ENCODE measurements at places on chromosomes 11 and 22.

DNA sequence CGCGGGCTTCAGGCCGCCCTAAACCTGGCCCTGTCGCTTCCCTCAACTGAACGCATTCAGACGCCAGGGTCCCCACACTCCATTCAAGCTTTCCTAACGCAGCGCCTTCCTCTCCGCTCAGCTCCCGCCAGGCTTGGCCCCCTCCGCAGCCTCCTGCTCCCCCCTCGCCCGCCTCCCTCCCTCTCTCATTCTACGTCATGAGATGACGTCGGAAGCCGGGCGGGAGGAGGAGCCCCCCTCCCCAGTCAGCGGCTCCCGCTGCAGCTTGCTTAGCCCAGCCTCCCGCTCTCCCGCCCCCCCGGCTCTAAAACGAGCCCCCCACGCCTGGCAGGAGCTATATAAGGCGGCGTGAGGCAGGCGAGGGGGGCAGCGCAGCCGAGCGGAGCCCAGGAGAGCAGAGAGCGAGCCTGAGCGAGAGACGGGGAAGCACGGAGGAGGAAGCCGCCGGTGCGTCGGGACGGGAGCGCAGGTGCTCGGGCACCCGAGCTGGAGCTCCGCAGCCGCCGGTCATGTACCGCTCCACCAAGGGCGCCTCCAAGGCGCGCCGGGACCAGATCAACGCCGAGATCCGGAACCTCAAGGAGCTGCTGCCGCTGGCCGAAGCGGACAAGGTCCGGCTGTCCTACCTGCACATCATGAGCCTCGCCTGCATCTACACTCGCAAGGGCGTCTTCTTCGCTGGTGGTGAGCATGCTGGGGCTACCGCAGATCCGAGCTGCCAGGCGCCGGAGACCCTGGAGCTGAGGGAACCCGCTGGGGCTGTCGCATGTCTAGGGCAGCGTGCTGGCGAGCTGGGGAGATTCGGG lies at the start of gene NPAS4:
Gene NPAS4 (plus strand): TSS at position 365 of the 806 bp plus-strand sequence. CDS start 145 bp downstream, at position 510.
- no peak for DNase-seq

- no peak for DNase-seq
Measured at GRCh38 chr11:34595960-34596644, 24.8 kb upstream of the EHF start.

GRCh38 chr11:72229336-72229924 lies 4.9 kb downstream of the INPPL1 start:
- no peak for DNase-seq

- no peak for DNase-seq
Measured at GRCh38 chr11:128575174-128575960, 12.0 kb downstream of the ETS1 start.

DNA sequence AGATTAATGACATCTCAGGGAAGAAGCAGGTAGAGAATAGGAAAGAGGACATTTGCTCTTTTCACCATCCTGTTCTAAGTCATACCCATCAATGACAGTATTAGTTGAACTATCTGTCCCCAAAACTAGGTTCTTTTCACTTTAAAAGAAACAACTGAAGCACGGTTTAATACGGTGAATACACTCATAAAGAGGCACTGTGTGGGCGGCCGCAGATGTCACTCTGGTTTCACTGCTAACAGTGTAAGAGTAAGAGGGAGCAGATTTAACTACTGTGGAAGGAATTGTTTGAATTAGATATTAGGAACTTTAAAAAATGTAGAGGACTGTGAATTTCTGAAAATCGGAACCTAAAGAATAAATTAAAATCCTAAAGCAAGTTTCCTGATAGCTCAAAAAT lies 49.5 kb downstream of the VSIG10L2 start:
- no peak for DNase-seq

DNA sequence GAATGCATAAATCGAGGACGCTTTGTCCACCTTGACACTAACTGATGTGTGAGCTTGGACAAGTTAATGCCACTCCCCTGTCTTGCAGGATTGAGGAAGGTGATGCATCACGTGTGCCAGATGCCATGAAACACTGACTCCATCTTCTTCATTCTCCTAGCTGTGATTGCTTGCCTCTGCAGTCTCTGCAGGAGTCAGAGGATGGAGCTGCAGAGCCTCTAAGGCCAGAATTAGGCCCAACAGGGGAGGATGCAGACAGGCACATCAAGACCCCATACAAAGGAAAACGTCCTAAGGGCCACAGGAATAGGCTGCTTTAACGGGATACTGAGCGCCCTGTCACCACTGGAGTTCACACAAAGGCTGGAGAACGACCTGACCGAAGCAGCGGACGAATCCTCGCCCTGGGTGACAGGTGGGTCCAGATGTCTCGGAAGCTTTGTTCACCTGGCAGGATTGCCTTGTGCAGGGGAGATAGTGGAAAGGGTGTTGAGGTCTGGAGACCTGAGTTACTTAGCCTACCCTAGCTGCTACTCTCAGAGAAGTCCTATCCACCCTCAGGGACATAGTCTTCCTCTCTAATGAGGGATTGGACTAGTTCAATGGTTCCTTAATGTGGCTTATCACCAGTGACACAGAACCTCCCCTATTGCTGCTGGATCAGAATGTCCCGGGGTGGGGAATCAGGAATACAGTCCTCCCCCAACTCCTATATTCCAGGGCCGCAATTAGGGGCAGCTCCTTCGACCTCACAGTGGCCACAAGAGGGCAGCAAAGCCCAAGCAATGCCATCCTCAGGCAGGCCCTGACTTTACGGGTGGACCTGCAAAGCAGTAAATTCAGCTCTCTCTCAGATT lies 32.4 kb downstream of the DBX1 start:
- DNase-seq = peak; percentile 60

DNA sequence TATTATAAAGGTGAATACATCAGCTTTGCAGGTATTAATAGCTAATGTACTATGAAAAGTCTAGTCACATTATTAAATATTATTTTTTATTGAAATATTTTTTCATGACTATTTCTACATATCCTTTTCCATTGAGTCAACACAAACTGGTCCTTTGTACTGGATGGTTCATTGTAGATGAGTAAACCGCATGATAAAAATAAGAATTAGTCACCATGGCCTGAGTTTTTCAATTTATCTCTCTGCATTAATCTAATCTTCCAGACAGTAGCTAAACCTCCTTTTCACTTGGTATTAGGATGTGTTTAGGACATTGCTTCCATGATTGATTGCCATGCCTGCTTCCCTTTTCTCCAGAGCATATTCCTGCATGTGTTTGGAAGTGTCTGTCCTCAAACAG lies 439.4 kb upstream of the ARHGAP42 start:
- no peak for DNase-seq

GRCh38 chr11:114317787-114318137 lies 21.6 kb downstream of the NNMT start:
- peak; percentile 55 for DNase-seq

- no peak for DNase-seq
Measured at GRCh38 chr11:76284161-76284560, 77.9 kb upstream of the WNT11 start.

- DNase-seq = no peak
Measured at GRCh38 chr11:91264481-91264880, 960.1 kb upstream of the FAT3 start.

DNA sequence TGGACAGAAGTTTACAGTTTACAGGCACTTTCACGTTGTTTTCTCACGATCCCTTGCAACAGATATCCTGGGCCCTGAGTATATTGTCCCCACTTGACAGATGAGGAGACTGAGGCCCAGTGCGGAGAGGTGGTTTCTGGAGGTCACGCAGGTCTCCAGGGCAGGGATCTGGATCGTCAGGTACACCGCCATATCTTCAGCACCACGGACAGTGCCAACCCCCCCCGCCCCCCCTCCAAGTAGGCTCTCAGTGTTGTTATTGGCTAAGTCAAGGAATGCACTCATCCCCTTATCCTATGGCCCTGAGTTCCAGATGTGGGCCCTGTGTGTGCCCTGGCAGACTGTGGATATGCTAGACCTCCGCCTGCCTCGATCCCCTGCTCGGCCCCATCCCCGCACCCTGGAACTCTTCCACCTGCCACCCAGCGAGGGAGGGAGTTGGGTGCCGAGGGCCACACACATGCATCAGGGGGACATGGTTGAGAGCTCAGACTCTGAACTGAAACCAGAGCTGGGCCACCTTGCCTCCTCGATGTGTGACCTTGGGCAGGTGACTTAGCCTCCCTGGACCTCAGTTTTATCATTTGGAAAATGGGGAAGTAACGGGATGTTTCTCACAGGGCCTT lies 37.5 kb downstream of the MPPED1 start:
- no peak for DNase-seq

DNA sequence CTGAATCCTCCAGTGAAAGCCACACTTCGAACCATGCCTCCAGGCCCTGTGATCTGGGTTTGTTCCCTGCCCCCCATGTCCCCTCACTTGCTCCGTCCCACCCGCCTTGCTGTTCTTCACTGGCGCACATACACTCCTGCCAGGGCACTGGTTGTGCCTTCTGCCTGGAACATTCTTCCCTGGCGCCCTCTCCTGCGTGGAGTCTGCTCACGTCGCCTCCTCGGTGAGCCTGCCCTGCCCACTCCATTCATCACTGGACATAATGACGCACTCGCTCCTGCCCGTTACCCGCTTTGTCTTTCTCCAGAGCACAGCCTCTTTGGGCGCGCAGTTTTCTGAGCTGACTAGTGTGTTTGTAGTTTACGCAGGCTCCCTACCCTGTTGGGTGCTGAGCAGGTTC lies 21.0 kb upstream of the MIEF1 start:
- DNase-seq = no peak

DNA sequence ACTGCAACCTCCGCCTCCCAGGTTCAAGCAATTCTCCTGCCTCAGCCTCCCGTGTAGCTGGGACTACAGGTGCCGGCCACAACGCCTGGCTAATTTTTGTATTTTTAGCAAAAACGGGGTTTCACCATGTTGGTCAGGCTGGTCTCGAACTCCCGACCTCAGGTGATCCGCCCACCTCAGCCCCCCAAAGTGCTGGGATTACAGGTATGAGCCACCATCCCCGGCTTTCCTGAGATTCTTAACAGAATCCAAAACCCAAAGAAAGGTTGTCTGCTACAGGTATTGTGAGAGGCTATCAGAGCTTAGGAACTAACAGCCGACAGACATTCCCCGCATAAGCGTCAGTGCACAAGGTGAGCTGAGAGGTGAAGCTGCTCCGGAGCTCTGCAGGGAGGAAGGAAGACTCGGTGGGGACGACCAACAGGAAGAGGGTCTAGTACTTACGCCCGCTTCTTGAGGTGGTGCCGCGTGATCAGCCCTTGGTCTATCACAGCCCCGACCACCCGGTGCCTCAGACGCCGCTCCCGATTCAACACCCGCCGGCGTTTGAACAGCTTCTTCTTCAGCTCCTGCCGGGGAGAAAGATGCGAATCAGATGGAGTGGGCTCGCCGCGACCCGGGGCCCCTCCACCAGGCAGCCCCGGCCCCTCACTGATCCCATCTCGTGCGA lies 470 bp downstream of the C11orf98 start:
- no peak for DNase-seq

- DNase-seq = peak; percentile 68
Measured at GRCh38 chr11:450809-451451, 851 bp downstream of the PTDSS2 start.

DNA sequence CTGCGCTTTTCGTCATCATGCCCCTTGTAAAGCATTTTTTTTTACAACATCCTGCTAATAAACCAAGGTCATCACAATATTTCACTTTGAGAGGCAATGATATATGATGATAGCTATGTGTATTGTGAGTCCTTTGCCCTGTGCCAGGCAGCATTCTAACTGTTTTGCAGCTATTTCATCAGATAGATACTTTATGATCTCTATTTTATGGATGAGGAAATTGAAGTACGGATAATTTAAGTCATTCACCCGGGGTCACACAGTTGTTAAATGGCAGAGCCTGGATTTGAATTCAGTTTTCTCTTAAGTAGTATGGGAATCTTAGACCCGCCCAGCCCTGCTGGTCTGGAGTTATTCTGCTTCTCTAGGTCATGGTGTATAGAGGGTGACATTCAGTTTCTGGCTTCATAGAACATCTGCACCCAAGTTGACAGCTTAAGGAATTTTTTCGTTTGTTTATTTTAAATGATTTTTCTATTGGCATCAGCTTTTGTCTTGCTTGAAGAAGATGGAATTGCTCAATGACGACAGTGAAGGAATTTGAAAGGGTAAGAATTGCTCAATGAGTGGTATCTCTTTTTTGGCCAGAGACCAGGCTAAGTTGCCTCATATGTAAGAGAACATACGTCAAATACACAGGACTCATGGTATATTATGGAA lies 926 bp downstream of the PRR5L start:
- DNase-seq = peak; percentile 78

GRCh38 chr11:9069862-9070470 lies 21.4 kb downstream of the SCUBE2 start:
- no peak for DNase-seq

DNA sequence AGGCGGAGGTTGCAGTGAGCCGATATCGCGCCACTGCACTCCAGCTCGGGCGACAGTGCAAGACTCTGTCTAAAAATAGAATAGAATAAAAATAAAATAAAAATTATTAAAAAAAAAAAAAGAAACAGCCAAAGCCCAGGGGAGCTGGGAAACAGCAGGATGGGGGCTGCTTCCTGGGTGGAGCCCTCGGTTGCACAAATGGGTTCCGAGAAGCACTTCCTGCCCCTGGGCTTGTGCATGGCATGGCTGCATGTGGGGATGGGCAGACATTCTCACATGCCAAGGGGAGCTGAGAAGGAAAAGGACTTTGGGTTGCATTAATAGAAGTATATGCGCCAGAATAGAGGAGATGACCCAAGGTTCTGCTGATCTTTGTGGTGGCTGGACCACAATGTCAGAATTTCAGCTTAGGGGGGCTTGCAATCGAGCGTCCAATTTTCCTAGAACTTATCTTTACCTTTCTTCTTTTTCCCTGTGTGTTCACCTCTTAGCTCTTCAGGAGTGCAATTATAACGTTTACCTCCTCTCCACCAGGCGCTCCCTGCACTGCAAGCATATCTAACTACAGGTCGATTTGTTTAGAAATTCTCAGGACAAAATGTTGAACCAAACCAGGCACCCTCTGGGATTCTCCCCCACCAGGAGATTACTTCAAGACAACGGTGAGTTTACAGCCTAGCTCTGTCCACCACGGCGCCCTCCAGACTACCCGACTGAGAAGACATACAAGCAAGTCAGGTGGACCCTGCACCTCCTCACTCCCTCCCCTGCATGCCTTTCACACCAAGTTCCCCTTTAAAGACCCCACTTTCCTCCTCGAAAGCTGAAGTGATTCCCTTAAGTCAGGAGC lies 53.2 kb downstream of the SHISAL1 start:
- DNase-seq = no peak

DNA sequence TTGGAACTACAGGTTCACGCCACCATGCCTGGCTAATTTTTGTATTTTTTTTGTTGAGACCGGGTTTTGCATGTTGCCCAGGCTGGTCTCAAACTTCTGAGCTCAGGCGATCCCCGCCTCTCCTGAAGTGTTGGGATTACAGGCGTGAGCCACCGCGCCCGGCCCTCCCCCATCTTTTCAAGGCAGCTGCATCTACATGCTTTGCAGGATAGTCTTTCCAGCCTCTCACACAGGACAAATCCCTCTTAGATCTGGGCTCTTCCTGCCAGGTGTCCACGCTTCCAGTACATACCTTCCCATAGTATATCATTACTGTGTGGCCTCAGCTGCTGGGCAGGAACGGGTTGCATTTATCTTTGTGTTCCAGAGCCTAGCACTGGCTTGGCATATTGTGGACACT lies 49.7 kb downstream of the C11orf96 start:
- no peak for DNase-seq

- DNase-seq = no peak
Measured at GRCh38 chr22:23270212-23270733, 90.0 kb downstream of the BCR start.
